Neural progenitor cell (in vitro differentiated cells): ENCODE measurements at places on chromosomes 11 and 22.

GRCh38 chr11:73058989-73059674 is 83.0 kb downstream of the FCHSD2 start:
- DNase-seq: no peak

GRCh38 chr11:15114501-15115475 is at the start of gene INSC:
Gene INSC (plus strand): TSS chr11:15114923. CDS start chr11:15149175, 34,252 bp downstream.
- peak; percentile 79 for DNase-seq

- no peak for DNase-seq
Measured at GRCh38 chr11:102138670-102139069, 28.4 kb downstream of the YAP1 start.

GRCh38 chr11:14059491-14059890 is 97.0 kb downstream of the SPON1 start:
- no peak for DNase-seq

DNA sequence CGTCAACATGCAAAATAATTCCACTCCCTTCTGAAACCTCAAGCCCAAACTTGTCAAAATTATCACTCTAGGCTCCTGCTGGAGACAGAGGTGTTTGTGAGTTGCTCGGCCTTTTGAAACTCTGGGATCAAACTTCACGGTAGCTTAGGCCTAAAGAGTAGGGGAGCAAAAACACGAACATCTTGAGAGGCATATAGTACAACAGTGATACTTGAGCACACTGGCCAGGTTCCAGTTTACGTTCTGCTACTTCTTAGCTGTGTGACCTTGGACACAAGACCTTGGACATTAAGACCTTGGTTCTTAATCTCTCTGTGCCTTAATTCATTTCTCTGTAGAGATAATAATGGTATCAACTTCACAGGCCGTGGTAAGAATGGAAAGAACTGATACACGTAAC is 123.5 kb upstream of the LMO1 start:
- DNase-seq: no peak

DNA sequence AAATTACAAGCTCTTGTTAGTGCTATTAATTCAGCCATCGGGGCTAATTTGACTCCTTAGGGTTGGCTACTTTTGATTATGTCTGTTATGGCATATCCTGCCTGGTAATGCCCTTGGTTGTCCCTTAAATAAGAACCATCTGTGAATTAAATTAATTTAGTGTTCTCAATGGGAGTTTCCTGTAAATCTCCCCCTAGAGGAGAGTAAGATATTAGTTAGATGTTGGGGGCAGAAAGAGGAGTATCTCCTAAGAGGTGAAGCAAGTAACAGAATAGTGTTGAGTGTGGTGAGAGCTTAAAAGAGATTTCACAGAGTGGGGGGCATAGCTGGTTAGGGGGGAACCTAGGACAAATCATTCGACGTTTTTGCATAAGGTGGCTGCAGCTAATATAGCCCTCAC is 1126.9 kb downstream of the JRKL start:
- DNase-seq: no peak

- peak; percentile 69 for DNase-seq
Measured at GRCh38 chr11:112961751-112962578, 745 bp downstream of the NCAM1 start.

DNA sequence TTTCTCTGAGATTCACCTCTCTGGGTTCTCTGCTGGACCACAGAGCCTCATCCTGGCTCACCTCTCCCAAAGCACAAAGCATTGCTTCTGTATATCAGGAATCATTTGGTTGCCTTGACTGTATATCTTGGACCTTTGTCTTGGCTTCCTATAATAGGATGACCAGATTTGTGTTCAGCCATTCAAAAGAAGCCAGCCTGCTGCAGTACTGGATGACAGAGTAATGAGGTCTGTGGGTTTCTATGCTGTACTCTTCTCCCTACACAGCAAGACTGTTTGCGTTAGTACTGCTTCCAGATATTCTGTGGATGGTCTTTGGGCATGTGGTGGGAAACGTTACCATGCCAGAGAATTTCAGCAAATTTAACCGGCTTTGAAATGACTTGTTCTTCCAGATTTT is 39.8 kb downstream of the ARFGAP2 start:
- no peak for DNase-seq
